ENCODE measurements at places on chromosomes 7 and 10.

DNA sequence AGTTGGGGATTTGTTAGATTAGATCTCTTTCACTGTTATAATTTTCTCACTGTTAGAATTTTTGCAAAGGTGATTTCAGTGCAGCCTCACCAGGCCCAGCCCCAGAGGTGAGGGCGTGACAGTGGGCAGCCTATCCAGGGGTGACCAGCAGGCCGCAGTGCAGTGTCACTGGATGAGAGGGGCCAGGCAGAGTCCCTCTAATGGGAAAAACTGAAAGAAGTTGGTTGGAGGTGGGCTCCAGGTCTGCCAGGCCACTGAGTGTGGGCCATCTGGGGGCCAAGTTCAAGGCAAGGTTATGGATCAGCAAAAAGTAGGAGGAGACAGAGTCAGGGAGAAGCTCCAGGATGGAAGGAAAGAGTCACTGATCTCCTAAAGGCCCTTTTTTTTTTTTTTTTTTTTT, 90.5 kb upstream of the SDK1 start:
- DNase-seq = no peak

- DNase-seq = no peak
These were observed 280.0 kb upstream of the NRG3 start for GRCh38 chr10:81594991-81595390.

DNA sequence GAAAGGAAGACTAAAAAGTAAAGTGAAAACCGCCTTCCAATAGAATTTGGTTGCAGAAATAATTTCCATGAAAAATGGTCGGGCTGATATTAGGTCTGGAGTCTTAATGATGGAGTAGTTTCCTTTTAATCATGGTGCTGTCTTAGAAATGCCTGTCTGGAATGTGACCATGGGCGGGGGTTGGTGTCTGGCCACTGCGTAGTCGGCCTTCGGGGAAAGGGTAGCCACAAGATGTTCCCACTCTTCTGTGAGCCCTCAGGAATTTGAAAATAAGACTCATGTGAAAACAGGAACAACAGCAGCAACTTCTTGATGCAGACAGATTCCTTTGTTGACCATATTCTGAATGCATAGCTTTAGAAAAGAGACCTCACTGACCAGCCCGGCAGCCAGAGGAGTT, 176.8 kb downstream of the KIAA1217 start:
- DNase-seq = no peak

DNA sequence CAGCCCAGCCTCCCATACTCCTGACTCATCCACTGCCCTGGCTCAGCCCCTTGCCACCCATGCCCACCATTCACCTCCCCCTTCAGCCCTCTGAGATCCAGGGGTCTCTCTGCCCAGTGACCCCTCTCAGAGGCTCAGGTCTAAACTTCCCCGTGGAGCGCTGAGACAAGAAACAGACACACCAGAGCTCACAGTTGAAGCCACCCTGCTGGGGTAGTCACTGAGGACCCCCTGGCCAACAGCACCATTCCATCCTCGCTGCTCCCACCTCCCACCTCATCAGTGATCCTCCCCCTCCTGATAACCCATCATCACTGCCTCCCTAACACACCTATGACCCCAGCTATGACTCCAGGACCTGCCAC, 100.7 kb downstream of the GRID1 start:
- no peak for DNase-seq

- no peak for DNase-seq
These were observed 564.3 kb upstream of the SORCS1 start for GRCh38 chr10:107728807-107729206.

GRCh38 chr7:123738808-123739207, 10.0 kb downstream of the WASL start:
- DNase-seq = no peak

DNA sequence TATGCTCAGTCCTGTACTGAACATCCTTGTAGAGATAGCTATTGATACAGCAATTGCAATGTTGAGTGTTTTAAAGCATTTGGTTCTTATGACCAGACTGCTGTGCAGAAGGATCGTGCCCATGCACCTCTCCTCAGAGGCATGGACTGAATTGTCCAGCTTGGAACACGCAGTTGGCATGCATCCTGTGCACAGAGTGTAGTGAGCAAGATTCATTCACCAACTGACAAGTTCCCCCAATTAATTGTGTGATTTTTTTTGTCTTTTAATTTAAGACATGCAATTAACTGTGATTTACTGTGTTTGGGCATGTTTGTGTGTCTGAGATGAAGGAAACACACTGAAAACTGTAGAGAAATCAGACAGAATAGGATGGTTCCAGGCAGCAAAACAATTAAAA, 323.7 kb downstream of the CDK14 start:
- no peak for DNase-seq

DNA sequence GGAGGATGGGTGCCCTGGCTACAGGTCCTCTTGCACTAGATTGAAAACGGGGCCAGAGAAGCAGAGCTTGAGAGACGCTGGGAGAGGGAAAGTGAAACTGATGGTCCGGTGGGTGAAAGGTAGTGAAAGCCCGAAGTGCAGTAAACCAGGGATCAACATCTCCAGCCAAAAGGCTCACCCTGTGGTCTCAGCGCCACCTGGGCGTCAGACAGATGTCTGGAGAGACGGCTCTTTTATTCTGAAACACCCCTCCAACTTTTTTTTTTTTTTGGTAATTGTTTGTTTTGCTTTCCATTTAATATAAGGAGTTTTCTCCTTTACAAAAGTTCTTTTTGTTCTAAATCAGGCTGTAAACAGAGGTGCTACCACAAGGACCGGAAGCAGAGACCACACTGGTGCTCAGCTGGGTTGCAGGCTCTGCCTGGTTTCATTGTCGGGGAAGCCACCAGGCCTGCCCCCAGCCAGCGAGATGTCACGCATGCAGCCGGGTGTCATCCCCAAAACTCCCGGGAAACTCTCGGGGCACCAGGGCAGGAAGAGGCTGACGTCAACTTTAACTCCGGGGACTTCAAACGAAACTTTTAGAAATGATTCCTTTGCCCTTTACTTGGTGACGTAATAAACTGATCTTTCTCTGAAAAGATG, 11.2 kb downstream of the IL2RA start:
- DNase-seq = peak; percentile 88

GRCh38 chr7:80346704-80347103, 165.2 kb downstream of the GNAT3 start:
- no peak for DNase-seq

- no peak for DNase-seq
These were observed 90.5 kb upstream of the PDGFA start for GRCh38 chr7:610141-610530.

DNA sequence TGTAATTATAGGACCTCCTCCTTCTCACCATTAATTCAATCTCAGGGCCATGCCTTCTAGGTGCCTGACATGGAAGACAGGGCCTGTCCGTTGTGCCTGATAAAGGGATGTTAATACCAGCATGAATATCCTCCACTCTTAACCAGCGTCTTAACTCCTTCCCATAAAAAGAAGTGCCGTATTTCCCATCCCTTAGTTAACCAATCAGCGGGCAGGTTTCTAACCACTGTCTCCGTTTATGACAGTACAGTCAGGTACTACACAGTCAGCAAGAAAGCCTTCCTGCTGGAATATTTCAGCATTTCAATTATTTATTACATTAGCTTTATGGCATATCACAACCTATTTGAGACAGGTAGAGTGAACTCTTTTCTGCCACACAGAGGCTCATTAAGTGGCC, 308.6 kb upstream of the FZD8 start:
- no peak for DNase-seq

DNA sequence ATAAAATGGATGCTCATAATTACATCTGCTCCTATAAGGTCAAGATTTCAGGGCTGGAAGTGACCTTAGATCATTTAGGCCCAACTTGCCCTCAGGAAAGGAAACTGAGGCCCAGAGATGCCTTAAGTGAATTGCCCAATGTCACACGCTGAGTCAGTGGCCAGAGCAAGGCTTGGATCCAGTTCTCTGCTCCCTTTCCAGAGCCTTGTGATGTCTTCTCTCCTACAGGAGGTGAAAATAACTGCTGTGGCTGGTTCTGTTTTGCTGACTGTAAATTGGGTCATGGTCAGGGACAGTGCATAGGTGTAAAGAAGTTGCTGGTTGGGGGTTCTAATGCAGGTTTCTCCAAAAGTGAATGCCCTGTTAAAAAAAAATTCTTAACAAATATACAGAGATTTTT, 91.3 kb downstream of the TCF7L2 start:
- DNase-seq = no peak

DNA sequence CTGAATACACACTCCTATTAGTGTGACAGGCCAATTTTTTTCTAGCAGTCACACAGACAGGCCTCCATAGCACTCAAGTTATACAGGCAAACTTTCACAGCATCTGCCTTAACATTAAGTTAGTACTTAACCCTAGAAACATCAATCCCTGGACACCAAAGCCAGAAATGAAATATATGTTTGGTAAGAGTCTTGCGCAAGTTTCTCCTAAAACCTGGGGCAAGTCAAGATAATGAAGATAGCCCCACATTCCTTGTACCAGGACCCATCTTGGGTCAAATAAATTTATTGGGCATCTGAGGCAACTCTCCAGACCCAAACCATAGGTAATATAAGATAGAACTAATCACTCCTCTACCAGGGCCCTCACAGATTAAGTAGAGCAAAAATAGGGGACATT, 70.8 kb upstream of the ZNF92 start:
- no peak for DNase-seq

GRCh38 chr7:33563651-33564050, 341.7 kb upstream of the BMPER start:
- DNase-seq = no peak

GRCh38 chr10:36366065-36366464, 724.0 kb upstream of the FZD8 start:
- DNase-seq = no peak

DNA sequence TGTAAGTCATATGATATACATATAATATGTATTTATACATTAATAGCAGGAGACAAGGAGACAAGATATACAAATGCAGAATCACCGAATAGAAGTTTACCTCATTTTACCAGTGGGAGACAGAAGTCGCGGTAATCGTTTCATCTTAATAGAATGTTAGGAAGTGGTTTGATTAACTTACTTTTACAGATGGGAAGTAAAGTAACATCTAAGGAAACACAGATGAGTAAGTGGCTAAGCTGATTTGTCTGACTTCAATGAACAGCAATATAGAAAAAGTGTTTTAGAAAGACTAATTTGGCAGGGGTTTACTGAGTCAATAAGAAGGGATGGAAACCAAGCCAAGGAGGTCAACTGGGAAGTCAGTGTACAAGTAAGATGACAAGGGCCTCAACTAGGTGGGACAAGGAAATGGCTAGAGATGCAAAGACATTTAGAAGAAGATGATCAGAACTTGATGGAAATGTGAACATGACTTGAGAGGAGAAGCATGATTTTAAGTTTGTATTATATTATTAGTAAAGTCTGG, 36.2 kb upstream of the FAM133B start:
- DNase-seq = no peak

GRCh38 chr10:73798927-73799560, 12.4 kb downstream of the NDST2 start:
- no peak for DNase-seq

All from T-cell (primary cell).